ENCODE measurements at places on chromosomes 4 and X.
A peak's percentile ranks its signal among the peaks of the same experiment; 100 is the strongest.

DNA sequence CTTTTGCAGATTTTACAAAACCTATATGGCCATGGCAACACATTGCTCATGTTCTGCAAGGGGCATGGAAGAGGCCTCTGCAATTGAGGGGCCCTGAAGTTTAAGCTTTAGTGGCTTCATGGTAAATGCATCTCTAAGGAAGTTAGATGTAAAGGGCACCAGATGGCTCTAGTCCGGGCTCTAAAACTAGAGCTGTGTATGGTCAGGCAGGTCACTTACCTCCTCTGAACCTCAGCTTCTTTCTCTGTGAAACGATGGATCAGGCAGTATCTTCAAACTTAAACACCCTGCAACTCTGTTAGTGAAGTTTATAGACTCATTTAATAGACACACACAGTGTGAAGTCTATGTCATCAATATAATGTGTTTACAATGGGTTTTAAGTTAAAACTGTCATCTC is 10.0 kb downstream of the MAGEB17 start:
- no peak for DNase-seq

DNA sequence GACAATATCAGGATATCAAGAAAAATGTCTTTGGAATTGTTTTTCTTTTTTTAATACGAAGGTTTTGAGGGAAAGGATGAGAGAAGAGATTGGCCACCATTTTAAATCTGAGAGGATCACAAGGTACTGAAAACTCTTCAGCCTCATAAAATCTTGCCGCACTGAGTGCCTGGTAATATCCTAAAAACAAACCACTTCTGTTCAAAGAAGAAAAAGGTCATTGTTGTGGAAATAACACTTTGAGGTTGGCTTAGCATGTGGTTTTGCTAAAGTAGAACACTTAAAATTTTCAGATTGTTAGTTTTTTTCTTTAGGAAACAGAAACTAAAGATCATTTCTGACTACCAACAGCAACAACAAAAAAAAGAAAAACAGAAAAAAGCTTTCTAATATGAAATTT is 1.0 kb upstream of the CLDN22 start:
- no peak for DNase-seq

DNA sequence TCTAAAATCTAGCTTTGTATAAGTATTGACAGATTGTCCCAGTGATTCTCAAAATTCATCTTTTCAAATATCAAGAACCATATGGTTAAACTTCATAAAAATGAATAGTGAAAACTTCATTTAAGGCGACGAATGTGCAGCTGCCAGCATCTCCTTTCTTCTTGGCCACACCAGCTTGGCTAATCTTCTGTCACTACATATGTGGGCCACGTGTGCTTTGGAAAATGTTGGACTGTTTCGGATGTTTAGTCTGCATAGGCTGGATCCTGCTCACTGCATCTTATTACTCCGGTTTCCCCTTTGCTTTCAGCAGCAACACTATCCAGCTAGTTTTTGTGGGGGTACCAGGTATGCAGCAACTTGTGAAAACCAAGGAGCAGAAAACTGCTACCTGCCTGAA is 221.9 kb downstream of the BMPR1B start:
- DNase-seq = no peak

GRCh38 chr4:120228086-120228485 is 161.4 kb upstream of the MAD2L1 start:
- DNase-seq = no peak

DNA sequence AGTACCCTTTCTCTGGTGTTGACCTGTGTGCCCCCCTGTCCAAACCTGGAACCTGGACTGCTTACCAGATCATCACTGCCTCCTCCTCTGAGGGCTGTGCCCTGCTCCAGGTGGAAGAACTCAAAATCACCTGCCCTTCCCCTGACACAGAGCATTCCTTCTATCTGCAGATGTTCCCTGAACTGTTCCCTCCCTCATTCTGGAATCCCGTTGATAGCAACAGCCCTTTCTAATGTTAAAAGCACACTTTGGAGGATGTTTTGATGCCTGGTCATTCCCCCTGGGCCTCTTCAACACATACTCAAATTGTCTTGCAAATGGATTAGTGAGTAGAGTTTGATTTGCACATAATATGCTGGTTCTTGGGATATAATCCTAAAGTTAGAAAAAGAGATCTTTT is 225.8 kb downstream of the FGF13 start:
- DNase-seq = no peak

GRCh38 chr4:6385288-6385687 is 87.1 kb downstream of the PPP2R2C start:
- no peak for DNase-seq

- DNase-seq = no peak
Observed at GRCh38 chrX:19893727-19894126, 6.3 kb upstream of the SH3KBP1 start.

DNA sequence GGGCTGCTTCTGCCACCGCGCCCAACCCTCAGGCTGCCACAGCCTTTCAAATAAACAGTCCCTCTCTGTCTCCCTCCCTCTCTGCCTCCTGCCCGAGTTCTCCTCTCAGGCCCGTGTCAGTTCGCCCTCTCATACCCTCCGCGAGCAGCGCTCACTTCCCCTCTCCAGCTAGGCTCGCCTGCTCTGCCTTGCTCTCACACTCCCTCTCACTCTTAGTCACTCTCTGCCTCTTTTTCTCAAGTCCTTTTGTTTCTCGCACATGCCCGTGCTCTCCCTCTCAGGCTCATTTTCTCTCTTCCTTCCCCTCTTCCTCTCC is 3.2 kb downstream of the EFNB1 start:
- DNase-seq = peak; percentile 46

All from stimulated activated CD8-positive, alpha-beta memory T cell treated with anti-CD3 and anti-CD28 coated beads, Interleukin-4, amount 100 ng/mL, for 48 hours (primary cell).